Left forelimb (tissue), 1 donor: ENCODE measurements at places on chromosomes 4 and X.

- DNase-seq = no peak
Observed at GRCh38 chr4:3225936-3226335, 23.0 kb upstream of the MSANTD1 start.

GRCh38 chr4:136557396-136557795 is 974.9 kb downstream of the PCDH18 start:
- DNase-seq = no peak

- DNase-seq = no peak
Observed at GRCh38 chrX:126456136-126456535, 96.5 kb downstream of the DCAF12L1 start.

- DNase-seq = no peak
Observed at GRCh38 chr4:168699224-168699878, 202.5 kb downstream of the PALLD start.

GRCh38 chr4:136573460-136573859 is 958.8 kb downstream of the PCDH18 start:
- DNase-seq = no peak

DNA sequence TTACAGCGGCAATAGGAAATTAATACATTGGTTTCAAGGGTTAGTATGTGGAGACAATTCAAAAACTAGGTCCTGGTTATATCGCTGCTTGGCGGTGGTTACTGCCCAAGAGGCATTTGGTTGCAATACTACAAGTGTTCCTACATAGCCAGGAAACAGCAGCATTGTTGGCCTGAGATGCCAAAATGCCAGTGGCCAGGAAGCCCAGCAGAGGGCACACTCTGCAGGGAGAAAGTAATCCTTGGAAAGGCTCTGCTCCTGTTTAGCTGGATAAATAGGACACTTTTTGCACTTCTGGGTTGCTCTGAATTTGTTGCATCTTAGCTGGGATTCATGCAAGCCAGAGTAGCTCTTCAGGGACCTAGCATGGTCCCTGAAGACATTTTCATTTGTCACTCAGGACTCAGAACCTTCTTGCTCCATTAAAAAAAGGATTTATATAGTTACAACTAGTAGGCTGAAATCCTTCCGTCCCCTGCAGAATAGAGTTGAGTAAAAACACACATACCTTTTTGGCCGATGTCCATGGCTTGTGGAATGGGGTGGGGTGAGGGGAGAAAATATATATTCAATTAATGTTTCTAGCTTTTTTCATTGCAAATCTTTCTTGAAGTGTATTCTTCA is 8.1 kb upstream of the GPR119 start:
- no peak for DNase-seq

- no peak for DNase-seq
Observed at GRCh38 chrX:115348446-115349225, 59.1 kb downstream of the LUZP4 start.
